ENCODE measurements at places on chromosomes 12 and 14.

DNA sequence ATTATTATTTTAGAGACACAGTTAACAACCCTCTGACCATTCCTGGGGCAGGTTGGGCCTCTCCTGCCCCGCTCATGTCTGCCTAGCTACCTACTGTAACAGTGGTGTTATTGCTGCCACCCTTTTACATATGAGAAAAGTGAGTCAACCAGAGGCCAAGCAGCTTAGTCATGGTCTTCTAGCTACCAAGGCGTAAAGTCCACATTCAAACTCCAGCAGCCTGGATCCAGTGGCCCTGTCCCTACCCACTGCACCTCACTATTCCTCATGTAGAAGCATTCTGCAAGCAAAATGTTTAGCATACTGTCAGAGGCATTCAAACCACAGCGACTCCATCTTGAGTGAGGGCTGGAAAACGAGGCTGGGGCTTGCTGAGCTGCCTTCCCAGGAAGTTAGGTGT, 95.8 kb downstream of the SLC15A4 start:
- no peak for DNase-seq

- no peak for DNase-seq
Measured at GRCh38 chr12:131332224-131332623, 378.5 kb downstream of the ADGRD1 start.

GRCh38 chr12:12447236-12447635, 90.4 kb downstream of the BORCS5 start:
- no peak for DNase-seq

- no peak for DNase-seq
Measured at GRCh38 chr12:61538951-61539350, 721.3 kb upstream of the USP15 start.

DNA sequence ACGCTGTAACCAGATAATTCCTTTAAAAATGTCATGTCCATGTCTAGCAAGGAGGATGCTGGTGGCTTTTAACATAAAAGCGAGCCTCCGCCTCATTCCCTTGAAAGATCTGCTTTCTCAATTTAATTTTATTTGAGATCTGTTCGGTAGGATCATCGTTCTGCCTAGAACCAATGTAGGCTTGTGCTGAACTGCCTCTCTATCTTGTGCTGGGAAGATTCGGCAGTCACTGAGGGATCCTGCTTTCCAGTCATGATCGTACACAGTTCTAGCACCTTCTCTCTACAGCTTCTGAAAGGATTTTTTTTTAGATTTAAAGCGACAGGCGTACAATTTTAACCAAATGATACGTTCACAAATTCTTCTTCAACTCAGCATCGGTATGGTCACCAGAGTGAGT, 54.3 kb downstream of the PEBP1 start:
- DNase-seq, result peak; percentile 46

- DNase-seq, result no peak
Measured at GRCh38 chr12:39499296-39499695, 56.4 kb upstream of the KIF21A start.

- DNase-seq, result no peak
Measured at GRCh38 chr12:104547235-104547634, 90.5 kb downstream of the CHST11 start.

DNA sequence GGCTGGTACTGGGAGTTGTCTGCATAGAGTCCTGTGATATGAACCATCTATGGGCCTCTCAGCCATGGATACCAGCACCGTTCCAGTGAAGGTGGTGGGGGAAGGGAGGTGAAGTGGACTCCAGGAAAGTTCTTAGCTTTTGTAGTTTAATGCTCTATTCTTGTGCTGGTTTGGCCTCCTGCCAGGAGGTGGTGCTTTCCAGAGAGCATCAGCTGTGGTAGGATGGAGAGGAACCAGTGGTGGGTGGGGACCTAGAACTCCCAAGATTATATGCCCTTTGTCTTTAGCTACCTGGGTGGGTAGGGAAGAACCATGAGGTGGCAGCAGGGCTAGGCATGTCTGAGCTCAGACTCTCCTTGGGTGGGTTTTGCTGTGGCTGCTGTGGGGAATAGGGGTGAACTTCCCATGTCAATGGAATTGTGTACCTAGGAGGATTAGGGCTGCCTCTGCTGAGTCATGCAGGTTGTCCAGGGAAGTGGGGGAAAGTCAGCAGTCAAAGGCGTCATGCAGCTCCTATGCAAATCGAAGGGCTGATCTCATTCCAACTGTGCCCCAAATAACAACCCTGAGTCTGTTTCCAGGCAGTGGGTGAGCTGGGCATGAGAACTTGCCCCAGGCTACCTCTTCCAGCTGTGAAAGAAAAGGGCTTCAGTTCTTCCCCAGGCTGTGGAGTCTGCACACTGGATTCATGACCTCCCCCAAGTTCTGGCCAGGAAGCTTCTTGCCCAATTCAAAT, 14.2 kb downstream of the GZMH start:
- DNase-seq, result peak; percentile 99

- DNase-seq, result peak; percentile 35
Measured at GRCh38 chr12:49776413-49776812, 35.1 kb downstream of the TMBIM6 start.

DNA sequence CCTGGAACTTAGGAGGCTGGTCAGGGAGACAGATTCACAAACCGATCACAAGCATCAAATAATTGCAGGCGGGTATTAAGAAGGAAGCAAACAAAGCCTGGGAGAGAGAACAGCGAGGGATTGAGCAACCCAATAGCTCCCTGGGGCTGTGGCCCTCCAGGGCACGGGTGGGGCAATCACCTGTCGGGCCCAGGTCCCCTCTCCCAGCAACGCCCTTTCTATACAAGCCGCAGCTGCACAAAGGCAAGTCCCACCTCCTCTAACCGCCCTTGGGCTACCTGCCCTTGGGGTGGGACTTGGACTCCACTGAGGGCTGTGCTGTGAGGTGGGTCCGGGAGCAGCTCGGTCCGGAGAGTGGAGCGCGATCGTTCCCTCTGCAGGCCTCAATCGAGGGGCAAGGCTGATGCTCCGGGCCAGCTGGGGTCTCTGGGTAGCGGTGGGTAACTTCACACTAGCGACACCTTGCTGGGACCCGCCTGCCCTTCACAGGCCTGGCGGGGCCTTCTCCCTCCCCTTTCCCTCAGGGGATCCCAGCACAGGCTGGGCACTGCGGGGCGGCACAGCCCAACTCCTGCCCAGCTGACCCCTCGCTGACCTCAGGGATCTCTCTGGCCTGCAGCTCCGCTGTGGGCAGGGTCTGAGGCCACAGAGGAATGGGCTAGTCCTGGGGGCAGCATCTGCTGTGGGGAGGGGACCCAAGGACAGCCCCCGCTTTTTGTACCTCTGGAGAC, 8.0 kb downstream of the PHB2 start:
- no peak for DNase-seq

- no peak for DNase-seq
Measured at GRCh38 chr14:45253754-45254310, 830 bp upstream of the MIS18BP1 start.

- DNase-seq, result no peak
Measured at GRCh38 chr12:81976661-81977060, 217.5 kb upstream of the PPFIA2 start.

DNA sequence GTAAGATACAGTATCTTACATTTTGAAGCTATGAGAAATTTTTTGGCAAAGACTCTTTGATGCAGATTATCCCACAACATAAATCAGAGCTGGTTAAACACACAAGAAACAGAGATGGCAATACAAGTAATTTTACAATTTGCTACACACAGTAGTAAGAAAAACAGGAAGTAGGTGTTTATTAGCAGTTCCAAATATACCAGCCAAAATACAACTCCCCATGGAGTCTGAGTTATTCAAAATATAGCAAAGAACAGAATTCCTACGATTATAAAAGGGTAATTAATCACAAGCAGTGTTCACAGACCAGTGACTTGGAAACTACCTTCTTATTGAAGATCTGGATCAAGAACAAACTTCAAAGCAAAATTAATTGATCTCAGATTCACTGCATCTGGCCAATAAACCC, 83.9 kb downstream of the BMP4 start:
- no peak for DNase-seq

DNA sequence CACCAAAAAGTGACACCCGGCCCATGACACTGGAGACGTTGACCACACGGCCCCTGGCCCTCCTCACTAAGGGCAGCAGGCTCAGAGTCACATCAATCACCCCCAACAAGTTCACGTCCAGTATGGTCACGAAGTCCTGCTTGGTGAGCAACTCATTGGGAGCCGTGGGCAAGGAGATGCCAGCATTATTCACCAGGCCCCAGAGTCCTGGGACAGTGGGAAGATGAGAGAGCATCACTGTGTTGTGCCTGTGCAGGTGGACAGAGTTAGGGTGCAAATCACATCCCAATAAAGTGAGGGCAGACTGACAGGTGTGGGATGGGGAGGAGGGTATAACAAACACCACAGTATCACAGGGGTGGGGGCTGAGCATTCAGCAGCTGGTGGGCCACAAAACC, 2.5 kb downstream of the RDH16 start:
- no peak for DNase-seq

GRCh38 chr12:32140877-32141276, 34.2 kb downstream of the BICD1 start:
- DNase-seq, result no peak

DNA sequence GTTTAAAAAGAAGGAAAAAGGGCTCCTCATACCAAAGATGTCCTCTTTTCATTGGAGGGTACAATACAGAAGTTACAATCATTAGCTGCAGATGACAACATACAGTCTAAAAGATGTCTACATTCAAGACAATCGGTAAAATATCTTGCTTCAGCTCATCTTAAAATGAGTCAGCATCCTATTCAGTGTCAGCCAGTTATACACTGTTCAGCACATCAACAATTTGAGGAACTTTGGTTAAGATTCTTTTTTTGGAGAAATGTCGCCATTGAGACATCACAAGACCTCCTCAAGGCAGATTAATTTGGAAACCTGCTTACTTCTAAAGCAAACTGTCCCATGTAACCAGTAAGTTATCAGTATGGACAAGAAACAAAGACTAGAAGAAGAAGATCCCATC, 100.7 kb upstream of the SLC38A4 start:
- no peak for DNase-seq

GRCh38 chr14:55740649-55740989, 160.6 kb downstream of the KTN1 start:
- no peak for DNase-seq

Data from foreskin melanocyte (primary cell).